ENCODE measurements at places on chromosomes 13 and 19.

DNA sequence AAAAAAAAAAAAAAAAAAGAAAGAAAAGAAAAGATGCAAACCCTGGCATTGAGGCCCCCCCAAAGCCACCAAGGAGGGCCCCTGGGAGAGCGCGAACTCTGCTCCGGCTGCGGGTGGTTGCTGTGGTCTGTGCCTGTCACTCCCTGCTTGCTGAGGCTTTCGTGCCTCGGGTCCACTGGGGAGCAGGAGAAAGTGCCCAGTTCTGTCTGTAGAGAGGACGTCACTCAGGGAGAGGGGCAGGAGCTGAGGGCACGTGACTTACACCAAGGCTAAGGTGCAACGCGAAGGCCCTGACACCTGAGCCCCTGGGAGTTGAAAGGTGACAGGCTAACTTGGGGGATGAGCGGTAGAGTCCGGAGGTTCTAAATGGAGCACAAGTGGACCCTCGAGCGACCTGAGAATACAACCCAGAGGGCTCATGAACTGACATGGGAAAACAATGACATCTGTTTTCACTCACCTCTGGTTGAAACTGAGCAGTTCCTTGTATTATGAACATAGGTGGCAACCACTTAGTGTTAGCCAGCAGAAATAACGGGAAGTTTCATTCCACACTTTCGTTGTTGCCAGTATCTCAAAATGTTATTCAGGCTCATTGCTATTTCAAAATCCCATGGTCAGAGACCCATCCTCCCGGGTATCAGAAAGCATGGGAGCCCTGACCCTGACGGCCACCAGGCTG is 69.2 kb upstream of the TM9SF2 start:
- peak; percentile 75 for DNase-seq

DNA sequence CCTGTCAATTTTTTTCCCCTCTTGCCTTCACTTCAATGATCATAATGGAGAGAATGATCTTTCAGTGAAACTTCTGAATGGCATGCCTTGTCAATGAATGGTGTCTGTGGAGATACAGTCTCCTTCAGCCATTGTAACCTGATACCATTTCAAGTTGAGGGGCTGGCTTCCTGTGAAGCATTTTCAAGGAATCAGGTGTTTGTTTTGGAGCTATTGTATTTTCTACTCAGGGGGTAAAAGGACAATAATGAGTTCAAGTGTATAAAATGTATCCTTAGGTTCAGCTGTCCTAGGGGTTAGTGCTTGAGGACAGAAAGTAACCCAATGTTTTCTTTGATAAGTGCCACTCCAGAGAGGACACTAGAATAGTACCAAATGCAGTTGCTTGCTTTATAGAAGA is 23.8 kb upstream of the CBY2 start:
- no peak for DNase-seq

GRCh38 chr13:31074756-31075155 is 86.9 kb downstream of the HSPH1 start:
- DNase-seq, result no peak

DNA sequence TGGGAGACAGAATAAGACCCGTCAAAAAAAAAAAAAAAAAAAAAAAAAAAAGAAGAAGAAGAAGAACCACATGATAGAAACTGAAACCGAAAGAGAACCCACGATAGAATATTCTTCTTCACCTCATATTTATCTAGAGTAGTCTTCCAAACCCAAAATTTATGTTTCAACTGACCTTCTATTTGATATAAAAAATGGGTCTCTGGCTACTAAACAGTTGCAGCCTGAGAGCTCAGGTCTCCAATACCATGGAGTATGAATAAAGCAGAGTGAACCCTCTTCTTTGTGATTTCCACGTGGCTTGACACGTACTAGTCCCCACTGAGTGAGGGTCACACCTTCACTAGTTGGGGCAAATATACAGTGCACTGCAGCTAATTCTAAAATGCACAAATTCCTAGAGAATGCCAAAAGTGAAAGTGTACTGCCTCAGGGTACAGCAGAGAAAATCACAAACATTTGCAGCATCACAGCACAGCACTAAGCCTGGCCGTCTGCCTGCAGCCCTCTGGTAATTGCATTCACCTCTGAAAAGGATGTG is 30.8 kb upstream of the RFC3 start:
- peak; percentile 35 for DNase-seq

DNA sequence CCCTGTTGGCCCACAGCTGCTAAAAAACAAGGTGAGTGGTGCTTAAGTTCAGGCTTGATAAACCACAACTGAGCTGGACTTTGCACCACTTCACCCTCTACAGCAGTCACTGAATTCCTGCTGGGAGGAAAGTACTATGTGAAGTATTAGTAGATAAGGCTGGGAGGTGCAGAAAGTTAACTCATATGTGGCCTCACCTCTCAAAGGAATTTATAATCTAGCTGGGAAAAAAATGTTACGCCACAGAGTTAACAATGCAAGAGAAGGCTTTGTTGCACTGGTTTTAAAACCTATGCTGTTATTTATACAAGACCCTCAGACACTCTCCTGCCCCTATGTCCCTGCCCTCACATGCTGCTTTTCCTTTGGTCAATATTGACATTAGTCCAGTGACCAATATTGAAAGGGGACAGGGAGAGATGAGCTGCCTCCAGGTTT is 60.9 kb downstream of the LIG4 start:
- DNase-seq, result no peak

- DNase-seq, result no peak
Observed at GRCh38 chr13:52405767-52406494, at the start of gene THSD1. THSD1 (minus strand) TSS chr13:52406172; CDS start chr13:52402600, 3,572 bp downstream.

GRCh38 chr19:39138221-39139211 is 12.9 kb downstream of the PAK4 start:
- DNase-seq, result no peak

DNA sequence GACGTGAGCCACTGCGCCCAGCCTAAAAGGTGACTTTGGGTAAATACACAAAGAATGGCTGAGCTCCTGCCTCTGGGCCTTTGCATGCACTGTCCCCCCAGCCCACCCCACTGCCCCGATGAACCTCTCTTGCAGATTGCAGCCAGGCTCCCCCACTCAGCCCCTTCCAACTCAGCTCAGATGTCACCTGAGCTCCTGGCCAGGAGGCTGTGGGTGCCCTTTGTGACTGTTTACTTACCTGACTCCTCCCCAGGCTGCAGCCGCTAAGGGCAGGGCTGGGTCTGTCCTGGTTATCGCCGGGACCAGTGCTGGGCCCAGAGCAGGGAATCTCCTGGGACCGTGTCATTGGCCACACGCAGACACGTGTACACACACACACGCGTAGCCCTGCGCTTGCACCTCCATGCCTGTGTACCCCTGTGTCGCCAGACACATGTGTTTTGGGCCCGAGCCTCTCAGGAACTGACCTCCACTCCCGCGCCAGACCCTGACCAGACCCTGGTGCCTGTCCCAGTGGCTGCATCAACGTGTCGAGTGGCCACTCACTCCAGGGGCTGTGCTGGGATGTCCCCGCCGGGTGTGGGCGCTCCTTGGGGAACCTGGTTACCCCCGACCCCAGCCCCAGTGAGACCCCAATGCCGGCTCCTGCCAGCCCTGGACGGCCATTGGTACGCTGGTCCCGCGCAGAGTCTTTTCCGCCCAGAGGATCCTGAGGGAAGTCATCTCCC is 18.7 kb downstream of the EFNA2 start:
- no peak for DNase-seq

Measured in inflammatory macrophage treated with lipopolysaccharide for 4 hours (primary cell).